ENCODE measurements at places on chromosomes 4 and X. TPM values are rescaled to one million over a fixed set of nuclear protein-coding genes. Genes with fewer than 3 reads are reported as not detected.

GRCh38 chr4:173195109-173195508 lies 26.5 kb downstream of the GALNT7 start:
- H3K4me1 ChIP-seq: no peaks in the 10 kb centered on the region
- H3K36me3 ChIP-seq: no peaks in the 10 kb centered on the region
- no peak for DNase-seq
- H3K27me3 ChIP-seq: no peaks in the 10 kb centered on the region
- H3K4me3 ChIP-seq: no peak overlapping the region

- H3K27me3 ChIP-seq: no peaks in the 10 kb centered on the region
- no peaks in the 10 kb centered on the region for H3K4me1 ChIP-seq
- no peak overlapping the region for H3K27ac ChIP-seq
- no peak overlapping the region for H3K4me3 ChIP-seq
These were observed 115.2 kb upstream of the LNX1 start for GRCh38 chr4:53706422-53707032.

DNA sequence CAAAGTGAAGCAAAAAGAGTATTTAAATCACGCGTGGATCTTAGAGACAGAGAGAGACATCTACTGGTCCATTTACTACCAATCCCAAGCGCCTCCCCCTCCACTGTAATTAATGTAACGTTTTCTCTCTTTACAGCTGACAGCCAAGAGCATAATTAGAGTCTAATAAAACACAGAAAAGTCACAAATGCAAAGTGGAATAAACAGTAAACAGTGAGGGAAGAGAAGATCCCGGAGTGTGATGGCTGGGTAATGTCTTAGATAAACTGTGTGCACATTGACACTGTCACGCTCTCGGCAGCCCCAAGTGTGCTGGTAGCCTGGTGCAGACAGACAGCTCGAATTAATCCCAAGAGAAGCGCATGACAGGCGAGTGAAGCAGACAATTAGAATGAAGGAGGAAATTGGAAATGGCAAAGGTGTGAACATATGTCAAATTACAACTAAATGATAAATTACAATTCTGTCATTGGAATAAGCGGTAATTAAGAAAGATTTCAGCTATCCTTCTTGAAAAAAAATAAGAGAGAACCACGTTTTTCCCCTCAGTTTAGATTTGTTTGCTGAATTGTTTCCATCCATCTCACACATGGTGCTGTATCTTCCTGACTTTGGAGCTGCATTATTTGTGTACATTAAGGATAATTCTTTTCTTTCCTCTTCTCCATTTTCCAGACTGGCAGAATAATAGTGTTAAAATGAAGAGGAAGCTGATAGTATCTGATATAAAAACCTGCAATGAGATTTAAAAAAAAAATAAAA lies 100.1 kb downstream of the CXXC4 start:
- H3K4me3 ChIP-seq: no peak overlapping the region
- H3K27ac ChIP-seq: no peak overlapping the region
- no peaks in the 10 kb centered on the region for H3K4me1 ChIP-seq
- no peaks in the 10 kb centered on the region for H3K27me3 ChIP-seq
- H3K36me3 ChIP-seq: no peaks in the 10 kb centered on the region
- no peak for DNase-seq

GRCh38 chrX:53160297-53160983 lies 64.6 kb downstream of the KDM5C start:
- no peaks in the 10 kb centered on the region for H3K4me1 ChIP-seq
- no peak overlapping the region for H3K27ac ChIP-seq
- H3K4me3 ChIP-seq: no peak overlapping the region

Gene CDKL5
- total RNA-seq: 18.8 TPM

Gene NALF2
- total RNA-seq: 2.1 TPM

Gene GASK1B
- total RNA-seq: 20.2 TPM

DNA sequence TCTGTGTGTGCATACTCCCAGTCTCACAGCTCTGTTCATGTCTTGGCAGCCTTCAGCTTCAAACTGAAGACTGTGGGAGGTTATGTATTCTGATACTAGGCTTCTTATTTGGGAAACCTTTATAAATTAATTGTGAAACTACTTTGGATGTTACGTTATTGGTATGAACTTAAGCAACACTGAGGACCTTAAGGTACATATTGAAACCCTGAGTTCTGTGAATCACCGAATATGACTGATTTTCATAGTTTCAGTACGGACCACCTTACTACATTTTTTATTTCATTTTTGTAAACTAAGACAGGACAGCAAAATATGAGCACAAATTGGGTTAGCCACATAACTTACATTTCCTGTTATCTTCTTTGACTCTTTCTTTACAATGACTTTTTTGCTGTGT lies 498.4 kb downstream of the PDGFC start:
- H3K4me3 ChIP-seq: no peak overlapping the region
- no peak for DNase-seq
- no peak overlapping the region for H3K27ac ChIP-seq
- H3K36me3 ChIP-seq: no peaks in the 10 kb centered on the region
- H3K27me3 ChIP-seq: no peaks in the 10 kb centered on the region

- no peak overlapping the region for H3K27ac ChIP-seq
- no peaks in the 10 kb centered on the region for H3K27me3 ChIP-seq
- H3K4me3 ChIP-seq: no peak overlapping the region
These were observed 9.4 kb downstream of the MGST2 start for GRCh38 chr4:139674875-139675550.

DNA sequence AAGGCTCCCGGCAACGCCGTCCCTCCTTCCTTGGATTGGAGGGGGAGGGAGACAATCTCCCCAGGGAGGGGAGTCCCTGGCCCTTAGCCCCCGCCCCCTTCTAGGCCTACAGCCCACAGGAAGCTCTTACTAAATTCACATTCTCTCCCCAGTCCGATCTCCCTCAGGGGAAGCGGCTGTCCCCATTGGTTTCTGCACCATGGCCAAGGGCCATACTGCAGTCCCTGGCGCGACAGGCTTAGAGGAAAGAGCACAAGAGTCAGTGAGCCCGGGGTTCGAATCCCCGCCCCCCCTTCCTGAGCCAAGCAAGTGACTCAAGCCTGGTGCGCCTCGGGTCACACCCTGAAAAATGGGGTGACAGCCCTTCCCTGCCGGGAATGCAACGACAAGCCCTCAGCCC lies 1.1 kb downstream of the ABLIM2 start:
- no peaks in the 10 kb centered on the region for H3K36me3 ChIP-seq
- no peak for DNase-seq
- H3K4me1 ChIP-seq: peaks cover 10% of the 10 kb centered on the region
- no peak overlapping the region for H3K27ac ChIP-seq
- H3K27me3 ChIP-seq: peaks cover 5% of the 10 kb centered on the region
- peak overlapping the region; percentile 82 for H3K4me3 ChIP-seq

Gene MAGEA4
- total RNA-seq: 47.7 TPM

- H3K27me3 ChIP-seq: no peaks in the 10 kb centered on the region
- H3K36me3 ChIP-seq: no peaks in the 10 kb centered on the region
- H3K27ac ChIP-seq: no peak overlapping the region
These were observed 15.8 kb upstream of the SRD5A3 start for GRCh38 chr4:55330241-55330640.

- no peaks in the 10 kb centered on the region for H3K4me1 ChIP-seq
- H3K36me3 ChIP-seq: no peaks in the 10 kb centered on the region
- no peak overlapping the region for H3K27ac ChIP-seq
- DNase-seq: no peak
These were observed 95.4 kb upstream of the ENPP6 start for GRCh38 chr4:184313058-184313581.

Gene IL1RAPL1
- total RNA-seq: 0.23 TPM

GRCh38 chrX:57596109-57596508 lies 4.3 kb downstream of the ZXDB start:
- no peaks in the 10 kb centered on the region for H3K27me3 ChIP-seq
- no peaks in the 10 kb centered on the region for H3K4me1 ChIP-seq
- H3K36me3 ChIP-seq: no peaks in the 10 kb centered on the region
- no peak for DNase-seq

DNA sequence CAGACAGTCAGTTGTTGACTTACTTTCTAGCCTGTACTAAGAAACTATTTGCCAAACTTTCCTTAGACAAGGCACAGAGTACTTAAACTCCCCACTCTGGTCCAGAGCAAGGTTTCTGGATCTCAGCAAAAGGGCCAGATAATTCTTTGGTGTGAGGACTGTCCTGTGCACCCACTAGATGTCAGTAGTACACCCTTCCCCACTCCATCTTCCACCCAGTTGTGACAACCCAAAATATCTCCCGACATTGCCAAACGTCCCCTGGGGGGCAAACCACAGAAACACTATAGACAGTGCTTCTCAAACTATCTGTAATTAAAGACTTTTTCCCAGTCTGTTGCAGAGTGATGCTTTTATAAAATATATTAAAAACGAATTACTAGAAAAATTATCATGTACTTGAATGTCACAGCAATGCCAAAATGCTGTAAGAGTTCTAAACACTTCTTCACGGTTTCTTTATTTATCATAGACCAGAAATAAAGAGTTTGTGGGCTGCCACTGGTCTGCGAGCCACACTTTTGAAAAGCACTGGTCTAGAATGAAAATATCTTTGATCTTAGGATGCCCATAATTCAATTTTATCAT lies 203.5 kb downstream of the PRDM5 start:
- no peaks in the 10 kb centered on the region for H3K4me1 ChIP-seq
- H3K27ac ChIP-seq: no peak overlapping the region
- DNase-seq: no peak
- H3K4me3 ChIP-seq: no peak overlapping the region
- H3K27me3 ChIP-seq: no peaks in the 10 kb centered on the region
- H3K36me3 ChIP-seq: no peaks in the 10 kb centered on the region

Gene RGN
- total RNA-seq: 10.5 TPM

Gene TMEM271
- total RNA-seq: not detected

DNA sequence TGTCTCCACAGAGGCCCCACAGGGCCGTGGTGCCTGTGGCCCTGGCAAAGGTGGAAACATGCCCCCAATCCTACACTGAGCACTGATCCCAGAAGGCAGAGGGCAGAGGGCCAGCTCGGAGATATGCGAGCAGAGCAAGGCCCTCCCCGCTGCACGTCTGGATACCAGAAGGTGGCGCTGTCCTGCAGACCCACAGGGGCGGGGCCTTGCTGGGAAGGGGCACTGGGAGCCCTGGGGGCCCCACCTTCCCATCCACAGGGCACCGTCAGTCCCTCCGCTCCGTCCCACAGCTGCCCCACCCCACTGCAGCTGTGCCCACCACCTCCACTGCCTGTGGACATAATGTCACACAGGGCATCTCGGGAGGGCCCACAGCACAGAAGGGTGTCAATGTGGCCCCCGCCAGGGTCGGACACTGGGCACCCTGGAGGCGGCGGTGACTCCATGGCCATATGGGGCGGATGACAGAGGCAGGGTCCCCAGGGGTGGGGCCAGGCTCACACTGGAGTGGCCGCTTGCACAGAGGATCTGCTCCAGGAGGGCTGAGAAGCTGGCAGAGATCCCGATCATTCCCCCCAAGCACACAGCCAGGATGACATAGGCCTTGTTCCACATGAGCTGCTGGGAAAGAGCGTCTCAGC lies 4.8 kb downstream of the SLC49A3 start:
- H3K4me1 ChIP-seq: peaks cover 3% of the 10 kb centered on the region
- no peaks in the 10 kb centered on the region for H3K36me3 ChIP-seq
- no peak overlapping the region for H3K4me3 ChIP-seq
- no peak overlapping the region for H3K27ac ChIP-seq

- H3K4me3 ChIP-seq: no peak overlapping the region
- no peak overlapping the region for H3K27ac ChIP-seq
- H3K27me3 ChIP-seq: no peaks in the 10 kb centered on the region
- H3K36me3 ChIP-seq: no peaks in the 10 kb centered on the region
- DNase-seq: no peak
These were observed 16.4 kb downstream of the DSPP start for GRCh38 chr4:87624698-87625097.

DNA sequence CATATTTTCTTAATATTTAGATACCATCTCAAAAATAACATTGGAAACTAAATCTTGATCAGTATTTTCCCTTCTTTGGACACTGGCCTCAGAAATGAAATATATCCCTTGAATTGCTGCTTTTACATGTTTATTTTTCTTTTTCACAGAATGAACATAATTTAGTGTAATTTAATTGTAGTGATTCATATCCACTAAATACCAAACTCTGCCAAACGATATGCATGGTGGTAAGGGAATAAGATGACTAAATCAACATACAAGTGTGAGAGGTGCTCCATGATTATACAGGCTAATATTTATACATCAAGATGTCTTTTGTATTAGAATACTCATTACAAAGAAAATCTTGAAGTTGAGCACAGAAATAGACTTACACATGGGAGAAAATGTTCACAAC lies 216.8 kb upstream of the PACRGL start:
- DNase-seq: no peak
- H3K36me3 ChIP-seq: no peaks in the 10 kb centered on the region
- H3K27ac ChIP-seq: no peak overlapping the region
- no peak overlapping the region for H3K4me3 ChIP-seq
- H3K27me3 ChIP-seq: no peaks in the 10 kb centered on the region

GRCh38 chrX:121120690-121121605 lies 73.5 kb downstream of the GLUD2 start:
- no peak overlapping the region for H3K27ac ChIP-seq
- H3K4me3 ChIP-seq: no peak overlapping the region
- no peaks in the 10 kb centered on the region for H3K27me3 ChIP-seq
- H3K4me1 ChIP-seq: no peaks in the 10 kb centered on the region
- no peak for DNase-seq

Gene EFHC2
- 6.2 TPM for total RNA-seq

GRCh38 chr4:118974758-118975157 lies 86.1 kb downstream of the SYNPO2 start:
- no peak for DNase-seq
- no peak overlapping the region for H3K4me3 ChIP-seq

GRCh38 chrX:149563359-149563758 lies 13.6 kb upstream of the HSFX3 start:
- H3K27ac ChIP-seq: no peak overlapping the region
- no peaks in the 10 kb centered on the region for H3K27me3 ChIP-seq
- no peaks in the 10 kb centered on the region for H3K4me1 ChIP-seq
- H3K4me3 ChIP-seq: no peak overlapping the region
- DNase-seq: no peak

Gene SAT1
- 461 TPM for total RNA-seq

Gene H2BW2
- total RNA-seq: not detected

Gene GJB1
- total RNA-seq: 28.3 TPM

DNA sequence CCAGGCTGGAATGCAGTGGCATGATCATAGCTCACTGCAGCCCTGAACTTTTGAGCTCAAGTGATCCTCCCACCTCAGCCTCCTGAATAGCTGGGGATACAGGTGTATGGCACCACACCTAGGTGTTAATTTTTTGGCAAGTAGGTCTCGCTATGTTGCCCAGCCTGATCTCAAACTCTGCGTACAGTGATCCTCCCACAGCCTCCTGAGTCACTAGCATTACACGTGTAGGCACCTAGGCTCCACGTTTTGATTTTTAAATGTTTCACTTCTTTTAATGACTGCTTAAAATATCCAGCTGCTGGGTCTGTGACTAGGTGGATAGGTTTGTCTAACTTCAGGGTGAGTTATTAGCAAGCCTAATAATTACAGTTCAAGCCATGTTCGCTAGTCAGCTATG lies 44.5 kb downstream of the GATB start:
- no peak overlapping the region for H3K27ac ChIP-seq
- H3K4me1 ChIP-seq: no peaks in the 10 kb centered on the region
- H3K36me3 ChIP-seq: no peaks in the 10 kb centered on the region
- no peak for DNase-seq
- H3K4me3 ChIP-seq: no peak overlapping the region
- H3K27me3 ChIP-seq: no peaks in the 10 kb centered on the region
